ENCODE measurements at places on chromosomes 11 and 22.

- peak; percentile 85 for DNase-seq
Measured at GRCh38 chr11:122253589-122254231, 137.7 kb upstream of the BLID start.

GRCh38 chr11:75204685-75205563 lies 35.6 kb upstream of the TPBGL start:
- peak; percentile 90 for DNase-seq

- DNase-seq, result no peak
Measured at GRCh38 chr11:62345861-62346260, 8.6 kb downstream of the ASRGL1 start.

DNA sequence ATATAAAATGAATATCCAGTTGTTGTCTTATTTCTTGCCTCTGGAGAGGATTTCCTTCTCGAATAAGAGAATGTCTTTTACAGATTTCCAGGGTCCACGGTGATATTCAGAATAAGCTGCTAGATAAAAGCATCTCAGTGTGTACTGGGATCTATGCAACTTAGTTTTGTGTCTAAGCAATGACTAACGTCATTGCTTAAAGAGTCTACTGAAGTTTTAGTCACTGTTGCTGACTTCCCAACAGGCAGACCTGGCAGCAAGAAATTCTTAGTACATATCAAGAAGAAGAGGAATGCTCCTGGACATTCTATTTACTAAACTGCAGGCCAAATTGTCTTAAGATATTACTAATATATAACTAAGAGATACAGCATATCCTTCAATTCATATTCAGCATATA lies 70.3 kb downstream of the SOX6 start:
- no peak for DNase-seq

GRCh38 chr22:19772673-19773469 lies 12.3 kb downstream of the TBX1 start:
- DNase-seq, result peak; percentile 53

DNA sequence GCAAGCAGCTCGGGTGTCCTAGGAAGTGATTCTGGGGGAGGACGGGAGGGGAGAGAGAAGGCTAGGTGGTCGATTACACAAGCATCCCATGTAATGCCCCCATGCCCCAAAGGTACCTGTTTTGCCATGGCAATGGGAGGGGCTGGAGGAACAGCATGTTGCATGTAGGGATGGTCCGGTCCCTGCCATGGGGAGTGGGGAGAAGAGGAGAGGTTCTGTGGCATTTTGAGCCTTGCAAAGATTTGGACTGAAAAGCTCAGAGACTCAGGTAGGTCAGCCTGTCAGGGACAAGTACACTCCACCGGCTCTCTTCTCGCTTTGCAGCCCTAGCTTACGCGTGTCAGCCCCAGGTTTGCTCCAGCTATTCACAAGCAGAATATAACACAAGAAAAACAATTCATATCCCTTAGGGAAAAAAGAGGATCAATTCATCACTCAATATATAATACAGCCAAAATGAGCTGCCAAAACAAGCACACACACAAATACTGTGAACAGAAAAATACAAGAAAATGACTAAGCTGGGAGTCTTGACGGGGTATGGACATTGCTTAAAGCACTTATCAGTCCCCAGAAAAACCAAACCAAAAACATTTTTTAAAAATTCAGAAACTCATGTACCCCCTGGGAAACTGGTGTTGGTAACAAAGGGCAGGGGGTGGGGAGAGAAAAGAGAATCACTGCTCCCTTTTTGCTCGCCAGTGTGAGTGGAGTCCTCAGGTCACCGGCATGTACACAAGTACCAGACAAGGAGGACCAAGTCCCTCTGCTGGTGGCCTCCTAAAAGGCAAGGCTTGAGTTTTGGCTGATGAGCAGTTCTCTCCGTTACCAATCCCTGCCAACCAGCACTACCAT lies 21.6 kb downstream of the APOL5 start:
- no peak for DNase-seq

- peak; percentile 97 for DNase-seq
Measured at GRCh38 chr22:50542416-50542927, 3.2 kb upstream of the KLHDC7B start.

DNA sequence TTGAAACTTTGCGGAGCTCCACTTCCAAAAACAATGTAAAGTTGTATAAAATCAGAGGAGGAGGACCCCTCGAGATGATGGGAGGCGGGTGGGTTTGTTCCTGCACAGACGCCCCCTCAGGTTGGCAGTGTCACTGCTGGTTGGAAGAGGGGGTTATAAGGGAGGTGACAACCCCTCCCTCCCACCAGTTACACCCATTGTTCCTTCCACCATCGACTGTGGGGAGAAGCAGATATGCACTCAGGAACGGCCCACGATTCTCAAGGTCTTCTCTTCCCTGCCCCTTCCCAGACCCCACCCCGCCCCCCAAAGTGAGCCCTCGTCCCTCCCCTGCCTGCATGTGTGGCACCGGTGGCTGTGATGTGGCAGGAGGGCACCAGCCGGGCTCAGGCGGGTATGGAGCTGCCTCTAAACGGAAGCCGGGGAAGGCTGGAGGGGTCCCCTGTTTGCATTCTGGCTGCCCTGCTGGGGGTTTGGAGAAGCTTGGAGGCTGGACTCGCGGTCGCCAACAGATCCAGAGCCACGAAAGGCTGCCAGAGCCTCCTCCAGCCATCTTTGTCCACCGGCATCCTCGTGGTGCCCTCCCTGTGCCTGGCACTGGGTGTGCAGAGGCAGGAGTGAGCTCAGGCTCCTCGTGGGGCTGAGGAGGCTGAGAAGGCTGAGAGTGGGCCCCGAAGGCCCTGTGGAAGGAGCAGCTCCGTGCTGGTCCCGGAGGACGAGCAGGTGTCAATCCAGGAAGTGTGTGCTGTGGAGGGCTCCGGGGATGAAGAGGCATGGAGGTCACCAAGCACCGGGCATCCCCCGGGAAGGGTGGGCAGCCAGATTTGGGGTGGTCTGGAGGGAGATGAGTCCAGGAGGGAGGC lies 778 bp downstream of the KDELR3 start:
- DNase-seq, result no peak

DNA sequence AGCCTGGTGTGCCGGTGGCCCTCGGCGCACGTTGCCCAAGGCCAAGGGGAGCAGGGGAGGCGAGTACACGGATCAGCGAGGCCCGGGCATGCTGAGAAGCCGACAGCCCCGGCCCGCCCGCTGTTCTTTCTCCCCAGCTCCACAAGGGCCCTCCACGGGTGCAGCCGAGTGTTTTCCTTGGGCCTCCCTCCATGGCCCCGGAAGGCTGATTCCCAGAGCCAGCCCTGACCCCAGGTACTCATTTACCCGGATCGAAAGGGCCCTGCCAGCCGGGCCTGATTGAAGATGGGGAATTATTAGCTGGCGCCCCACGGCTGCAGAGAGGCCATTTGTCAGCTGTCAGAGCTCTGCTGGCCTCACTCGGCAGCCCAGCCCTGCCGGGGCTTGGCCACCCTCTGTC lies 53.1 kb downstream of the WNT7B start:
- no peak for DNase-seq

DNA sequence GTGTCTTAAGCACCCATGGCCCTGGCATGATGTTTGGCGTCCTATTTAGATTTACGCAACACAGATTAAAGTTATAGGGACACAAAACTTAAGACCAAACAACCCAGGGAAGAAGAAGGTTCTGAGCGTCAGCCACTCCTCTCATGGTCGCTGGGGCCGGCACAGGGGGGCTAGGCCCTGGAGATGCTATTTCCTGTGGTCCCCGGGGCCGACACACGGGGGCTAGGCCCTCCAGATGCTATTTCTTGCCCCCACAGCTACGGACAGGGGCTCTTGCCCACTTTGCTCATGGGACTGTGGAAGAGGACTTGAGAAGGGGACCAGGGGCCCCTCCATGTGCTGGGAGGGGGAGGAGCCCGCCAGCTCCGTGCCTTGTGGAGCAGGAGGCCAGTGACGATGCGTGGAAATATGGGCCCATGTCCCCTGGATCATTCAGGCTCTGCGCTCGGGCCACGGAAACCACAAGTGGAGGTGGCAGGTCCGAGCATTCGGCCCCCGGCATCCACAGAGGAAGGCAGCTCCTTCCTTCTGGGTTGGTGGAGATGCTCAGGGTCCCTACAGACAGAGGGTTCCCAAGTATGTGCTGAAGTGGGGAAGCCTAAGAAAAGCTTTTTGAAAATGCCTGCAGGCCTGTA lies 711.1 kb downstream of the BRD1 start:
- no peak for DNase-seq

Measured in inflammatory macrophage (primary cell).